ENCODE measurements at places on chromosomes 4 and X. TPM values are rescaled to one million over a fixed set of nuclear protein-coding genes. Genes with fewer than 3 reads are reported as not detected.

DNA sequence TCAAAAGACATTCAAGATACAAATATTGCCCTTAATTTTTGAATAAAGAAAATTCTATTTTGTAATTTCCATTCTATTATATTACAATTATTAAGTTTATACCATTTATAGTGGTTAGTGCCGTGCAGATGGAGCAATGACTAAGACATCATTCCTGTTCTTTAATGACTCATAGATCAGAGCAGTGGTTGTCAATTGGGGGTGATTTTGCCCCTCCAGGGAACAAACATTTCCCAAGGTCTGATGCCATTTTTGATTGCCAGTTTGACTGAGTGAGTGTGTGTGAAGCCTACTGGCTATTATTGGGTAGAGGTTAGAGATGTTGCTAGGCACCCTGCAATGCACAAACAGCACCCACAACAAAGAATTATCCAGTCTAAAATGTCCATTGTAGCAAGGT is 97.9 kb upstream of the DDIT4L start:
- peaks cover 8% of the 10 kb centered on the region for H3K27me3 ChIP-seq
- no peak overlapping the region for H3K4me3 ChIP-seq
- H3K4me1 ChIP-seq = no peaks in the 10 kb centered on the region

GRCh38 chr4:42658261-42658660 is 1.4 kb upstream of the ATP8A1 start:
- H3K36me3 ChIP-seq = peaks cover 9% of the 10 kb centered on the region
- DNase-seq = no peak
- peak overlapping the region; percentile 96 for H3K4me3 ChIP-seq
- peak overlapping the region; percentile 100 for H3K27ac ChIP-seq

GRCh38 chr4:140826701-140827027 is 70.5 kb upstream of the TBC1D9 start:
- no peak for DNase-seq
- no peaks in the 10 kb centered on the region for H3K4me1 ChIP-seq
- no peaks in the 10 kb centered on the region for H3K36me3 ChIP-seq
- no peak overlapping the region for H3K4me3 ChIP-seq

- no peaks in the 10 kb centered on the region for H3K36me3 ChIP-seq
- no peak for DNase-seq
- no peaks in the 10 kb centered on the region for H3K4me1 ChIP-seq
- no peak overlapping the region for H3K27ac ChIP-seq
These were observed 5.9 kb downstream of the ATOH1 start for GRCh38 chr4:93834249-93835066.

- no peak overlapping the region for H3K27ac ChIP-seq
- no peak overlapping the region for H3K4me3 ChIP-seq
- no peaks in the 10 kb centered on the region for H3K4me1 ChIP-seq
- no peaks in the 10 kb centered on the region for H3K27me3 ChIP-seq
- no peak for DNase-seq
These were observed 55.8 kb downstream of the ADAMTS3 start for GRCh38 chr4:72513227-72513626.

DNA sequence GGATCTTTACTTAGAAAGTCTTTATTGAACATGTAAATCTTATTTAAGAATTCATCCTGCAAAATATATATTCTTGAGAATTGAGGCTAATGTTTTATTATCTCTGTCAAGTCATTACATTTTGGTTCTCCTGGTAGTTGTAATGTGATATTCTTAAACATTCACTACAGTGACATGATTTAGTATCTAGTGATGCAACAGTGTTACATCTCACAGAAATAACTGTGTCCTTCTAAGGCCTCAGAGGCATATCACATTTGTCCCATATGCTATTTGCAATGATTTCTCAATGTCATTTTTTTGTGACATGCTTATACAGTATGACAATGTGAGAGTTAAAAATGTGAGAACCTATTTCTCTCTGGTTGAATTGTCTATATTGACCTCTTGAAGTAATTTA is 34.1 kb downstream of the PRRG1 start:
- H3K27me3 ChIP-seq = no peaks in the 10 kb centered on the region
- no peak for DNase-seq
- no peak overlapping the region for H3K4me3 ChIP-seq

GRCh38 chr4:88672987-88673386 is 24.6 kb downstream of the NAP1L5 start:
- H3K4me3 ChIP-seq = no peak overlapping the region
- H3K27me3 ChIP-seq = no peaks in the 10 kb centered on the region
- no peak for DNase-seq
- H3K4me1 ChIP-seq = peaks cover 4% of the 10 kb centered on the region
- no peak overlapping the region for H3K27ac ChIP-seq

DNA sequence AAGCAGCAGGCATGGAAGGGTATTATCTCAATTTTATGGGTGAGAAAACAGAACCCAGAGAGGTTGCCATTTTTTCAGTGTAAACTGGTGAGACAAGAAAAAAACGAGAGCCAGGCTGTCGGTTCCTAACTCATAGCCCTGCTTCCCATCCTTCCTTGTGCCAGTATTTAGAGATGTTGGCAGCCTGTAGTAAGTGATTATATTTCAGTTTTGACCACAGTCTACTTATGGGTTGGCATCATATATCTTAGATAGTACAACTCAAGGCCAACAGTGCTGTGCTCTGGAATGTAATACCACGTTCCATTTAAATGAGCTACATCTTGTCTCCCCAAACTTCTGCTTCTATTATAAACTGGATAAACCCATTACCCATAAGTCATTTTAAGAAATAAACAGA is 40.8 kb downstream of the XK start:
- peaks cover 4% of the 10 kb centered on the region for H3K27me3 ChIP-seq
- H3K4me3 ChIP-seq = no peak overlapping the region
- no peak overlapping the region for H3K27ac ChIP-seq
- no peak for DNase-seq

- no peak overlapping the region for H3K27ac ChIP-seq
- no peaks in the 10 kb centered on the region for H3K4me1 ChIP-seq
- H3K4me3 ChIP-seq = no peak overlapping the region
- DNase-seq = no peak
- peaks cover 12% of the 10 kb centered on the region for H3K27me3 ChIP-seq
These were observed 109.7 kb upstream of the CPEB2 start for GRCh38 chr4:14892563-14892962.

DNA sequence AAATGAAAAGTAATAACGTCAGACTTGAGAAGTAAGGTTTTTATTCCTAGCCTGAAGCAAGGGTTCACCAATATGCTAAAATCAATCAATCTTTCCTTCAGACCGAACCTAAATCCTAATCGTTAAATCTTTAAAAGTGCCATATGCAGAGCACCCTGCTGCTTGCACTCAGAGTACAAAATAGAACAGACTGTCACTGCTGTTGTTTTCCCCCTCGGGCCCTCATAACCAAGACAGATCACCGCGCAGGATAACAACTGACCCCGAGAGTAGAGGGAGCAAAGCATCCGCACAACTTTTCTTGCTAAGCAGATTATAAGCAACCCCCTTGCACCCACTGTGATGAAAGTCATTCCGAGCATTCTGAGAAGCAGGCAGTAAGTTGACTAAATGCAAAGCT is 550.9 kb upstream of the NDST4 start:
- H3K36me3 ChIP-seq = no peaks in the 10 kb centered on the region
- H3K27ac ChIP-seq = no peak overlapping the region
- H3K4me3 ChIP-seq = no peak overlapping the region

DNA sequence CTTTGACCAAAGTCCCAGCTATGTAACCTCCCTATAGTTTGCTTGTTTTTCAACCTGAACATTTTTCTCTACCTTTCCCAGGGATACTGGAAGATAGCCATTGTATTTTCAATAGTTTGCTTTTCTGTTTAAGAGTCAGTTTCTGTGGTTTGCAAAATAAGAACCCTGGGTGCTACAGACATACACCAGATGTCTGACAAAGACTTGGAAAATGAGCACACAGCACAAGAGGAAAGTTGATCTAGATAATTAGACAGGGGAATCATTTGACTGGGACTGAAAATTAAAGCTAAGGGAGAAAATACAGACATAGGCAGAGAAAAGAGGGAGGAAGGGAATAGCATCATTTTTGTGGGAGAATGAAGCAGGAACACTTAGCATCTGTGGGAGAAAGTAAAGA is 218.3 kb upstream of the CNKSR2 start:
- no peak overlapping the region for H3K4me3 ChIP-seq
- no peak for DNase-seq
- no peak overlapping the region for H3K27ac ChIP-seq

- H3K36me3 ChIP-seq = no peaks in the 10 kb centered on the region
- H3K4me1 ChIP-seq = no peaks in the 10 kb centered on the region
- no peaks in the 10 kb centered on the region for H3K27me3 ChIP-seq
These were observed 532.2 kb upstream of the AGA start for GRCh38 chr4:177974461-177974860.

GRCh38 chr4:54107951-54108748 is 8.2 kb downstream of the GSX2 start:
- H3K4me3 ChIP-seq = peak overlapping the region; percentile 75
- H3K36me3 ChIP-seq = no peaks in the 10 kb centered on the region
- H3K27ac ChIP-seq = no peak overlapping the region
- no peak for DNase-seq
- H3K27me3 ChIP-seq = peaks cover 85% of the 10 kb centered on the region
- H3K4me1 ChIP-seq = peaks cover 14% of the 10 kb centered on the region

GRCh38 chrX:105136786-105137185 is 83.7 kb downstream of the TEX13A start:
- no peaks in the 10 kb centered on the region for H3K27me3 ChIP-seq
- no peaks in the 10 kb centered on the region for H3K4me1 ChIP-seq
- no peak overlapping the region for H3K4me3 ChIP-seq
- no peak overlapping the region for H3K27ac ChIP-seq

DNA sequence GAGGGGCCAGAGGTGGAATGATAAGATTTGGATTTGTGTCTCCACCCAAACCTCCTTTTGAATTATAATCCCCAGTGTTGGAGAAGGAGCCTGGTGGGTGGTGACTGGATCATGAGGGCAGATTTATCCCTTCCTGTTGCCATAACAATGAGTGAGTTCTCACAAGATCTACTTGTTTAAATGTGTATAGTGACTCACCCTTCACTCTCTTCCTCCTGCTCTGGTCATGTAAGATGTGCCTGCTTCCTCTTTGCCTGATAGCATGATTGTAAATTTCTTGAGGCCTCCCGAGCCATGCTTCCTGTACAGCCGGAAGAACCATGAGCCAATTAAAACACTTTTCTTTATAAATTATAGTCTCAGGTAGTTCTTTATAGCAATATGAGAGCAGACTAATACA is 348.6 kb downstream of the AR start:
- no peaks in the 10 kb centered on the region for H3K36me3 ChIP-seq
- no peaks in the 10 kb centered on the region for H3K27me3 ChIP-seq
- no peak for DNase-seq
- no peaks in the 10 kb centered on the region for H3K4me1 ChIP-seq
- no peak overlapping the region for H3K27ac ChIP-seq

DNA sequence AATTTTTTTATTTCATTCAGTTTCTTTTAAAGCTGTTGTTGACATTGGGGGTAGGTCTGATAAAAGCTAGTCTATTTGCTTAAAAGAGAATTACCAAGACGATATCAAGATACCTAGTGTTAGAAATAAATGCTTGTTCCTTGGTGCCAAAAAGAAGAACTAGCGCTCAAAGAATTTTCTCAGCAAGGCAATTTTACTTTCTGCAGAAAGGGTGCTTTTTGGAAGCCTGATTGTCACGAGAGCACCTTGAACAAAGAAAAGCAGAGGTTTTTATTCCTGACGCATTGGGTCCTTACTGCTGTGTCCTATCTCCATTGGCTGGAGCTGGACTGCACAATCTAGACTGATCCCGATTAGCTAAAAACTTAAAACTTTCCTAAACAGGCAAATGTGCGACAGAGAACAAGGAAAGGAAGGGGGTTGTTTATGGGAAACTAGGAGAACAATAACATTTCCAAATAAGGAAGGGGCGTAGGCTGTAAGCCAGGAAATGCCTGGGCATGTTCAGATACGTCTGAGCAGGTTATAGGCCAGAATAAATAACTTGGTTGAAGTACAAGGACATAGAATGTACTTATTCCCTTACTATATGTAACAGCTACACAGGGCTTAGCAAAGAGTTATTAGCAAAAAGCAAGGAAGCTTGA is 50.3 kb upstream of the STPG2 start:
- DNase-seq = no peak
- no peaks in the 10 kb centered on the region for H3K4me1 ChIP-seq
- H3K27ac ChIP-seq = no peak overlapping the region

- no peak for DNase-seq
- peaks cover 73% of the 10 kb centered on the region for H3K4me1 ChIP-seq
- H3K27me3 ChIP-seq = no peaks in the 10 kb centered on the region
These were observed 17.1 kb upstream of the CD40LG start for GRCh38 chrX:136630881-136631280.

The LRP2BP gene
- 0.78 TPM for total RNA-seq

The ARMCX5 gene
- 7.1 TPM for total RNA-seq

The CT47B1 gene
- total RNA-seq = not detected

The EREG gene
- not detected for total RNA-seq

The CAPN6 gene
- total RNA-seq = not detected

The PRSS12 gene
- total RNA-seq = not detected

The MAGEB2 gene
- not detected for total RNA-seq

The FHIP1A gene
- 0.45 TPM for total RNA-seq

The PPEF2 gene
- 0.17 TPM for total RNA-seq

The TBC1D1 gene
- 83.7 TPM for total RNA-seq

The TRIM2 gene
- total RNA-seq = 0.62 TPM

Data from activated naive CD8-positive, alpha-beta T cell treated with anti-CD3 and anti-CD28 coated beads, Interleukin-2, amount 10 ng/mL, durations not matched to agents 7 days and 5 days (primary cell).